A549 treated with GW870086 at 1 μM for 4 hours (cell line): ENCODE measurements at places on chromosomes 11 and 22. TPM values are rescaled to one million over a fixed set of nuclear protein-coding genes. Genes with fewer than 3 reads are reported as not detected.

The GAB4 gene
- total RNA-seq, result not detected in 5 replicates

The CHST1 gene
- 1.6 to 3.0 TPM (median 2.5 TPM) in 5 replicates for total RNA-seq

The KIF18A gene
- total RNA-seq, result 11.3 to 16.5 TPM (median 14.2 TPM) in 5 replicates

The NLRP6 gene
- 0.08 TPM in 1 of 5 replicates, not detected in the others for total RNA-seq

The PHLDA2 gene
- total RNA-seq, result 112 to 145 TPM (median 119 TPM) in 5 replicates

The NFAM1 gene
- not detected in 5 replicates for total RNA-seq

The SNX32 gene
- total RNA-seq, result 0.05 to 0.08 TPM (median 0.07 TPM) in 3 of 5 replicates, not detected in the others

The C11orf21 gene
- total RNA-seq, result not detected in 5 replicates

The C11orf16 gene
- not detected in 5 replicates for total RNA-seq

The RAB36 gene
- 6.6 to 8.3 TPM (median 7.3 TPM) in 5 replicates for total RNA-seq

The GVQW3 gene
- 0.72 to 1.5 TPM (median 1.1 TPM) in 5 replicates for total RNA-seq

The ARHGAP8 gene
- total RNA-seq, result 0.96 to 1.9 TPM (median 1.3 TPM) in 5 replicates

The BLID gene
- 0.16 to 0.17 TPM in 2 of 5 replicates, not detected in the others for total RNA-seq

The NLRP14 gene
- total RNA-seq, result not detected in 5 replicates

The MLC1 gene
- not detected in 5 replicates for total RNA-seq

The FGF19 gene
- 0.09 to 0.13 TPM (median 0.10 TPM) in 5 replicates for total RNA-seq

The CRYBA4 gene
- not detected in 5 replicates for total RNA-seq

The CENPM gene
- total RNA-seq, result 29.6 to 42.1 TPM (median 36.4 TPM) in 5 replicates

The TRPM5 gene
- not detected in 5 replicates for total RNA-seq

The ZNRF3 gene
- total RNA-seq, result 5.4 to 8.2 TPM (median 7.5 TPM) in 5 replicates

The KCNQ1 gene
- 0.31 to 0.81 TPM (median 0.43 TPM) in 5 replicates for total RNA-seq

The FLRT1 gene
- 0.03 to 0.09 TPM (median 0.05 TPM) in 4 of 5 replicates, not detected in the other for total RNA-seq

The NAP1L4 gene
- 112 to 126 TPM (median 117 TPM) in 5 replicates for total RNA-seq

The ACTN3 gene
- 0.05 TPM in 1 of 5 replicates, not detected in the others for total RNA-seq

The DRD2 gene
- not detected in 5 replicates for total RNA-seq

The ELP4 gene
- total RNA-seq, result 6.5 to 9.2 TPM (median 8.5 TPM) in 5 replicates

The MUC6 gene
- total RNA-seq, result 0.01 TPM in 1 of 5 replicates, not detected in the others

The OR51B2 gene
- total RNA-seq, result not detected in 5 replicates

The PGA5 gene
- total RNA-seq, result not detected in 5 replicates

The RBMXL2 gene
- total RNA-seq, result not detected in 5 replicates

The FIBIN gene
- total RNA-seq, result not detected in 5 replicates

The IRAG1 gene
- 0.05 to 0.15 TPM (median 0.11 TPM) in 4 of 5 replicates, not detected in the other for total RNA-seq

The SPCS2 gene
- 232 to 294 TPM (median 239 TPM) in 5 replicates for total RNA-seq

The HEPACAM gene
- total RNA-seq, result not detected in 5 replicates

The ART1 gene
- 0.10 TPM in 1 of 5 replicates, not detected in the others for total RNA-seq

The DEUP1 gene
- not detected in 5 replicates for total RNA-seq

The NXPE4 gene
- total RNA-seq, result not detected in 5 replicates

The CARD10 gene
- 30.4 to 40.6 TPM (median 38.7 TPM) in 5 replicates for total RNA-seq

The SEC14L2 gene
- 61.0 to 82.5 TPM (median 72.6 TPM) in 5 replicates for total RNA-seq

The TCN2 gene
- total RNA-seq, result 4.7 to 5.8 TPM (median 5.3 TPM) in 5 replicates

The TMEM134 gene
- total RNA-seq, result 50.2 to 66.2 TPM (median 60.8 TPM) in 5 replicates

The NOX4 gene
- not detected in 5 replicates for total RNA-seq

The ACCS gene
- total RNA-seq, result 12.6 to 19.2 TPM (median 16.7 TPM) in 5 replicates

The LRRC56 gene
- 0.54 to 0.97 TPM (median 0.77 TPM) in 5 replicates for total RNA-seq

The PDGFB gene
- total RNA-seq, result 4.3 to 5.5 TPM (median 4.7 TPM) in 5 replicates

The PGA3 gene
- total RNA-seq, result not detected in 5 replicates

The AP2A2 gene
- 33.0 to 41.4 TPM (median 36.8 TPM) in 5 replicates for total RNA-seq

The ZNF280B gene
- 1.0 to 1.7 TPM (median 1.5 TPM) in 5 replicates for total RNA-seq

The RRM1 gene
- total RNA-seq, result 75.0 to 87.7 TPM (median 80.8 TPM) in 5 replicates

The HBG2 gene
- not detected in 5 replicates for total RNA-seq

The OR51G2 gene
- not detected in 5 replicates for total RNA-seq
